ENCODE measurements at places on chromosomes 5 and 9.

DNA sequence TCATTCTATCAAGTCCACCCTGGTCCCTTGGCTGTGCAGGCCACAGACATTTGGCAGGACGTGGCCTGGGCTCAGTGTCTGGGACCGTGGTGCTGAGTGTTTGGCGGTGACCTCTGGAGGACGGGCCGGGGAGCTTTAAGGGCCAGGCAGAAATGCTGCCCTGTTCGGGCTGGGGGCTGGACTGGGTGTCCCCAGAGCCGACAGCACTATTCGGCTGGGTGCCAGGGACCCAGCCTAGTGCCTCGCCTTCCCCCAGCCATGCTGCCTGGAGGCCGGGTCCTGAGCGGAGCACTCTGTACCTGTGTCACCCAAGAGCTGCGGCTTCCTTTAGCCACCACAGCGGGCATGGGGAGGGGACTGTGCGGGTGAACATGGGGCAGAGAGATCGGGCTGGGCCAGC, 40.4 kb downstream of the COL5A1 start:
- DNase-seq, result no peak

GRCh38 chr5:14165375-14166106, 22.4 kb downstream of the TRIO start:
- no peak for DNase-seq

DNA sequence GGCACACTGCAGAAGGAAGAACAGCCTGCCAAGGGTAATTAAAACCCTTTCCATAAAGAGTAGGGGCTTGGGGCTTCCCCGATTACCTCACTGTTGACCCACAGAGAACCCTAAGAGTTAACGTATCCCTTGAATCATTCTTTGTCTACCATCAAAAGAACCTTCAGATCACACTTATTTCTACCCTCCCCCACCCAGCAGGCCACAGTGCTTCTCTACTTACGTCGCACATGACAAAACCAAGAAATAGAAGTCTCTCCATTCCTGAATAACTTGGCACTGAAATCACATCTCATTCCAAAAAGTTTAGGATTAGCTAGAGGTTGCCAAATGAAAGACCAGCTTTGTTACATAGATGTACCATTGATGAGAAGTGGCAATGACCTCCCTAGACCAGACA, 268.7 kb upstream of the GAS1 start:
- no peak for DNase-seq

DNA sequence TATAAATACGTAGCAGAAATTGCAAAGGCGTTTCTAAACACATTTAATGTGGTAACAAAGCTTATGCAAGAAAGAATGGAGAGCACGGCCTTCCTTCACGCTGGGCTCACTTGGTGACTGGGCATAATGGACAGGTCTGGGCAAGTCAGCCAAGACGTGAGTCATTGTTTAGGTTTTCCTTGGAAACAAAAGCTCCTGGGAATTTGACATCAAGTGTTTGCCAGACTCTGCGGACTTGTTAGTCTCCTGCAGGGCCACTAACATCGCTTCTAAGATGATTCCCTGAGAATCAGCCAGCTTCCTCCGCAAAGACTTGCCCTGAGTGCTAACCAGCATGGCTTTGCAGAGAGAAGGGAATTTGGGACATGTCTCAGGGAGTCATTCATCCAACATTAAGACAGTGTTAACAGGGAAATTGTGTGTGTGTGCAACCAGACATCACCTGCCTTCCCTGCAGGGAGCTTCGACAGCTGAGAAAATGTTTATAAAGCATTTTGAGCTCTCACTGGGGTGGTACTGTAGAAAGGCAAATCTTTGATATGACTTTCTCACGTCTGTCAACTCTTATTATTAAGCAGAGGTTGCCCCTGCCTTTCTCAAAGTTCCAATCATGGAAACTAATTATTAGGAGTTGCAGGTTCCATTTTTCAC, 182.5 kb downstream of the NTRK2 start:
- DNase-seq, result no peak

GRCh38 chr9:72458153-72458552, 63.3 kb upstream of the TMC1 start:
- DNase-seq, result no peak

DNA sequence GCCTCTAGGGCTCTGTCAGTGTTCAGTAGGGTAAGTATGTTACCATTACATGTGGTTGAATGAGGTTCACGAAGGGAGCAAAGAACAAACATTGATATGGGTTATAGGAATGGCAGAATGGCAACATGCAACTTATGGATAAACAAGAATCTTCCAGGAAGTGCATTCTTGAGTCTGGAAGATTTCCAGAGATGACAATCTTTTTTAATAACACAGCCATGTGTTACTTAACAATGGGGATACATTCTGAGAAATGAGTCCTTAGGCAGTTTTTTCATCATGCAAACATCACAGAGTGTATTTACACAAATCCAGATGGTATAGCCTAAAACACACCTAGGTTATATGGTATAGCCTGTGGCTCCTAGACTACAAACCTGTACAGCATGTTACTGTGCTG, 9.1 kb upstream of the SLC28A3 start:
- no peak for DNase-seq

DNA sequence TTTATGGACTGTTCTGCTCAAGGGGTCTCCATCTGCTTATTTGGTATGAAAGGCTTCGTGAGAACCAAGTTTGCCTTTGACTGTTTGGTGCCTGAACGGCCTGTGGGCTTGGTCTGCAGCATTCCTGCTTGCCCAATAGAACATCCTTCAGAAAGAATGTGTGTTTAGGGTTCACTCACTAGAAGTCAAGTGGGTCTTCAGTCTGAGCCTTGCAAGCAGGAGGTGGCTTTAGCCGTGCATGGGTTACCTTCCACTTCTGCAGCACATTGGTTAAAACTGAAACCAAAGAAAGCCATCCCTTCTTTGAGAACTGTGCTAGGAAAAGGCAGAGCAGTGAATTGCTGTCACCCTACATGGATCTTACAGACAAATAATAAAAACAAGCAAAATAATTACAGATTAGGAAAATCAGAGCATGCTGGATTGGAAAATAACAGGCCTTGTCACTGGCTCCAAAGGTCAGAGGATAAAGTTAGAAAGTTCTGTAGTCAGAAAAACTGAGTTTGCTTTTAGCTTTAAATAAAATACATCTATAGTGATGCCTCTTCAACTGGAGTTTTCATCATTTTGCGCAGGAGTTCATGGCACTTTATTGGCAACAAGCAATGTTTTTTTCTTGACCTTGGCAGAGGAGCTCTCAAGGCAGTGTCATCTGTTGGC, 16.6 kb downstream of the WWC1 start:
- no peak for DNase-seq

- no peak for DNase-seq
Measured at GRCh38 chr9:133760713-133761290, 22.6 kb upstream of the SARDH start.

GRCh38 chr9:113187929-113188595, 33.0 kb downstream of the FKBP15 start:
- DNase-seq, result no peak

DNA sequence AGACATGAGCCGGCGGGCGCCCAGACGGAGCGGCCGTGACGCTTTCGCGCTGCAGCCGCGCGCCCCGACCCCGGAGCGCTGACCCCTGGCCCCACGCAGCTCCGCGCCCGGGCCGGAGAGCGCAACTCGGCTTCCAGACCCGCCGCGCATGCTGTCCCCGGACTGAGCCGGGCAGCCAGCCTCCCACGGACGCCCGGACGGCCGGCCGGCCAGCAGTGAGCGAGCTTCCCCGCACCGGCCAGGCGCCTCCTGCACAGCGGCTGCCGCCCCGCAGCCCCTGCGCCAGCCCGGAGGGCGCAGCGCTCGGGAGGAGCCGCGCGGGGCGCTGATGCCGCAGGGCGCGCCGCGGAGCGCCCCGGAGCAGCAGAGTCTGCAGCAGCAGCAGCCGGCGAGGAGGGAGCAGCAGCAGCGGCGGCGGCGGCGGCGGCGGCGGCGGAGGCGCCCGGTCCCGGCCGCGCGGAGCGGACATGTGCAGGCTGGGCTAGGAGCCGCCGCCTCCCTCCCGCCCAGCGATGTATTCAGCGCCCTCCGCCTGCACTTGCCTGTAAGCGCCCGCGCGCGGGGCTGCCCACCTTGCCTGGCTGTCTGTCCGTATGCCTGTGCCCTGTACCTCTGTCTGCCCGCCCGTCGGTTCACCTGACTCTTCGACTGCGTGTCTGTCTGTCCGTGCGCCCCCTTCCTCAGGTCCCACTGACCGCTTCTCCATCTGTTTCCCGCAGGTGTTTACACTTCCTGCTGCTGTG, 412 bp downstream of the FGF18 start:
- DNase-seq, result no peak

DNA sequence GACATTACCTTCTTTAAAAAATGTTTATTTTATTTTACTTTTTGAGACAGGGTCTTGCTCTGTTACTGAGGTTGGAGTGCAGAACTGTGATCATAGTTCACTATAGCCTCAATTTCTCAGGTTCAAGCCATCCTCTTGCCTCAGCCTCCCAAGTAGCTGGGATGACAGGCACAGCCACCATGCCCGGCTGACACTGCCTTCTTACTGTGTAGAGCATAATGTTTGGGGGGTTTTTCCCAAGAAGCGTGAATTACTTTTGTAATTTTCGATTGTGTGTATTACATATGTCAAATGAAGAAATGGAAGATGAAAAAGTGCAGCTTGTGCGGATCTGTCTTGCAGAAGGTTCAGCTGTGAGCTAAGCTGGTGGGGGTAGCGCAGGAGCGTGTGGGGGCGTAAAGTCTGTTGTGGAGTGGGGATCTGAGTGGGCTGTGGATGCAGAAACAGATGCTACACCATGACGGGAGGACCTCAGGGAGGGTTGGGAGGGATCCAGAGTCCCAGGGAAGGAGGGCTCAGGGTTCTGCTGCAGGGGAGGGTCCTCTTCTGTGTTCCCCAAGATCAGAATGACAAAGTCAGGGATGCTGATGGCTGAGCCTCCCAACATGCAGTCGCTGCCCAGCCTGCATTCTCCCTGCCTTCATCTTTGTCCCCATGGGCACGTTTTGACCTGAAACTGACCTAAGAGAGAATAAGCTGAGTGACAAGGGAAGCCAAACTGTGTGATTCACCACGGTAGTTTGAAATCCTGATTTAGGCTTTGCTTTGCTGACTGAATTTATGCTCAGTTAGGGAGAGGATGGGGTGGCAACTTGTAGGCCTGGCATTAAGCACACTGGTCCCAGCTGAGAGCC, 6.8 kb upstream of the ANKRD33B start:
- DNase-seq, result no peak

DNA sequence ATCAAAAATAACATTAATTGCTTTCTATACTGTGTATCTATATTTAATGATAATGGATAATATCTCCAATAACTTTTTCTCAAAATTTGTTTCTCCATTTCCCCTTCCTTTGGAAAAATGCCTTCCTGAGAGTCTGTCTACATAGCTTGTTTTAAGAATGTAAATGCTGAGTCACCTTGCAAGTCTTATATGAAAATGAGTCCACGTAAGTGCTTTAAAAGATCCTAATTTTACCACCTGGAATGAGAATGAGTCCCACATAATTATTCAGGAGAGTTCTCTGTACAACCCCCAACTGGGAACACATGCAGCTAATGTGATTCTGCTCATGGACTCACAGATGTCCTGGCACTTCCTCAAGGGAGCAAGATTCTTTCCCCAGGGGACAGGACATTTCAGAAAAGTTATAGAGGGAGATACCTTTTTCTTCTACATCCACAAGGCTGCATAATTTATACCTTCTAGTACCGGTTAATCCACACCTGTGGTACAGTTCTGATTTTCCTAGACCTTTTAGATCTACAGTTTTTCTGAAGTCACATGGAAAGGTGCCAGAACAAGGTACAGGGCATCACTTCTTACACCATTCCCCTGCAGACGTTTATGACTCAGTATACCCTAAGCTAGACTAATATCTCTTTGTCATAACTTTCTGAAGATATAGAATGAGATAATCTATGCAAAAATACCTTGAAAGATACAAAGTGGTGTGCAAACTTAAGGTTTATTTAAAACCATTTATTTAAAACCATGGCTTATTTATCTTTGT, 314.1 kb downstream of the CETN3 start:
- no peak for DNase-seq

DNA sequence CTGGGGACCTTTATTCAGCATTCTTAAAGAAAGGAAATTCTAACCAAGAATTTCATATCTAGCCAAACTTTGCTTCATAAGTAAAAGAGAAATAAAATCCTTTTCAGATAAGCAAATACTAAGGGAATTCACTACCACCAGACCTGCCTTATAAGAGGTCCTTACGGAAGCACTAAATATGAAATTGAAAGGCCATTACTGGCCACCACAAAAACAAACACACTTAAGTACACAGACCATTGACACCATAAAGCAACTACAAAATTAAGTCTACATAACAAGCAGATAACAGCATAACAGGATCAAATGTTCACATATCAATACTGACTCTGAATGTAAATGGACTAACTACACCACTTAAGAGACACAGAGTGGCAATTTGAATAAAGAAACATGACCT, 361.4 kb upstream of the POU5F2 start:
- no peak for DNase-seq

DNA sequence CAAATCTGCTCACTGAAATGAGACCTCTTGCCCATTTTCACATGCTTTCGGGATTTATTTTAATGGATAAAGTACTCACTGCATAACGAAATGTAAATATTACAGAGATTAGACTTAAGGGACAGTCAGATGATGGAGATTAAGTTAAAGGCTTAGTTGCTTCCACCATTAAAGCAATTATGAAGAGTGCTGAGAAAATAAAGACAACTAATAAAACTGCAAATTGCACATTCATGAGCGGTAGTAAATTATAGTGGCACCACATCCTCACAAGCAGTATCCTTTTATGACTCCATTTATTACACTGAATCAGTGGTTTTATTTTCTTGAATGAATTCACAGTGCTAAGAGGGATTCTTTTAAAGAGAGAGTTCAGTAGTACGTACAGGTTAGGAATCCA, 76.2 kb upstream of the TMED7 start:
- DNase-seq, result no peak

DNA sequence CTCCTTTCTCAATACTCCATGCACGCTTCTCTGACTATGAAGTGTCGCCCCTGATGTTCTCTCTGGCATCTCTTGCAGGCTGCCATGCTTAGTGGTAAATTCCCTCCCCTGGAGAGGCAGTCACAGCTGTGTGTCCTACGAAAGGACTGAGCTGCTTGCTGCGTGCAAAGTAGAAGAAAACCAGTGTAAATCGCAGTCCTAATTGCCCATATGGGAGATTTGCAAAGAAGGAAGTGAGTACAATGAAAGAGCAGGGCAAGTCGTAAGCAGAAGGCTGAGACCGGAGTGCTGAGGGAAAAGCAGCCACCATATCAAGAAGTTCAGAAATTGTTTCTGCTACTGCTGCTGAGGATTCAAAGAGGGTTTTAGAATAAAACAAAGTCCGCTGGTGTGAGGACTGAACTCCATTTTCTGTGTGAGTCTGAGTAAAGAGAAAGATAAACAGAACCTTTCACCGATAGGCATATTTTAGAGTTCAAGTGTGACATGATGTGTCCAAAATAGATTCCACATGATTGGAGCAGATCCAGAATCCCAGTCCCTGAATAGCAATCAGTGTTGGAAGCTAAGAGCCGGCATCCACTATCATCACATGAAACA, 507.8 kb upstream of the MPDZ start:
- DNase-seq, result no peak

DNA sequence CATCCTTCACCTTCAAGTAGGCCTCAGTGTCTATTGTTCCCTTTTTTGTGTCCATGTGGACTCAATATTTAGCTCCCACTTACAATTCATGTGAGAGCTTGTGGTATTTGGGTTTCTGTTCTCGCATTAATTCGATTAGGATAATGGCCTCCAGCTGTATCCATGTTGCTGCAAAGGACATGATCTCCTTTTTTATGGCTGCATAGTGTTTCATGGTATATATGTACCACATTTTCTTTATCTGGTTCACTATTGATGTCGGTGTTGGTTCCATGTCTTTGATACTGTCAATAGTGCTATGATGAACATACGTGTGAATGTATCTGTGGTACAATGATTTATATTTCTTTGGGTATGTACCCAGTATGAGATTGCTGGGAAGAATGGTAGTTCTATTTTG, 113.7 kb downstream of the FGF18 start:
- no peak for DNase-seq
